ENCODE measurements at places on chromosomes 13 and 19. TPM values are rescaled to one million over a fixed set of nuclear protein-coding genes. Genes with fewer than 3 reads are reported as not detected.

- no peak for DNase-seq
These were observed 63.5 kb downstream of the COLGALT1 start for GRCh38 chr19:17618936-17619335.

GRCh38 chr13:113364901-113365582 is 1.1 kb upstream of the GRTP1 start:
- DNase-seq: no peak

DNA sequence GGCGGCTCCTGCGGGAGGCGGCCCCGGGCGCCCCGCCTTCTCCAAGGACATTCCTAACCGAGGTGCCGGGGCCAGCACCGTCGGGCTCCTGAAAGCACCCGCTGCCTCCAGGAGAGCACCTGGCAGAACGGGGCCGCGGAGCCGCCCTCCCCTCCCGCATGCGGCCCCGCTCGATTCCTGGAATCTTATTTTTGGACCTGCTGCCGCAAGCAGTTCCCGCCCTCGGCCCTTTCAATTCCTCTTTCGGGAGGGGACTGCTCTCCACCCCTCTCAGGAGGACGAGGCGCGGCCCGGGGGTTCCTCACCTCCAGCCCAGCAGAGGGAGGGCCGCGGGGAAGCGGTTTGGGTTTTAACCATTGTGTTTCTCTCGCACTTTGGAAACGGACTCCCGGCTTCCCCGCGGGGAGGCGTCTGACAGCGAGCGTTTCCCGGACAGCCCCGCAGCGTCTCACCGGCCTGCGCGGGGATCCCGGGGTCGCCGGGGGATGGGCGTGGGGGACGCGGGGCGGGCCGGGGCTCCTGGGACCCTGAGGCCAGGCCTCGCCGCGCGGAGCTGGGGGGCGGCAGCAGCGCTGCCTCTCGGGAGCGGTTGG is 849 bp downstream of the GAS6 start:
- no peak for DNase-seq

GRCh38 chr19:50628551-50628950 is 11.1 kb downstream of the SYT3 start:
- DNase-seq: no peak

DNA sequence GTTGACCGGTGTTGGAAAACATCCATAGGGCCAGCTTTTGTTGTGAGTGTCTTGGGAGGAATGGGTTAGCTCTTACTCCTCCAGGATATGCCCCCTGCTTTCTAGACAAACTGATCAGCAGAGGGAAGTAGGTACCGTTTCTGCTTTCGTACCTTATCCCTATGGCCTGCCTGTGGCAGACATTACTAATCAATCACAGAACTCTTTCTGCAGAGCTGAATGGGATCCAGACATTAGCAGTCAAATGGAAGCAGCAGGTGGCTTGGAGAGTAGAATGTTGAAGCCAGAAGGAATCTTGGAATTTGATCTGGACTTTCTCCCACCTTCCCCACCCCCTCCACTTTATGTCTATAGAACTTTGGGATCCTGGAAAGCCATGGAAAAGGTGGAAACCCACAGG is 17.1 kb downstream of the NWD1 start:
- no peak for DNase-seq

DNA sequence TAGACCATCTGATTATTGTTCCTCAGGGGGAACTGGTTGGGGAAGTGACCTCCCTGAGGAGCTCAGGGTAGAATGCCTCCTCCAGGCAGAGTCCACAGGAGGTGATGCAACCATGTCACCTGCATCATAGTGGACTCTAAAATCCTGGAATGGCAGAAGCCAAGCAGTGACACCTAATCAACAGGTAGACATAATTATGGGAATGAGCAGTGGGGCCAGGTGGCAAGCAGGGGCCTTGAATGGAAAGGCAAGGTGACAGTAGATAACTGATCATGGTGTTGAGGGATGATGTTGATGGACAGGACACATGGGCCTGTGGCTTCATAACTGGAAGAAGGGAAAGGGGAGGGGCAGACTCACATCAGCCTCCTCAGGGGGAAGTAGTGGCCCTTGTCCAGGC is 27.3 kb upstream of the IRS2 start:
- DNase-seq: no peak

DNA sequence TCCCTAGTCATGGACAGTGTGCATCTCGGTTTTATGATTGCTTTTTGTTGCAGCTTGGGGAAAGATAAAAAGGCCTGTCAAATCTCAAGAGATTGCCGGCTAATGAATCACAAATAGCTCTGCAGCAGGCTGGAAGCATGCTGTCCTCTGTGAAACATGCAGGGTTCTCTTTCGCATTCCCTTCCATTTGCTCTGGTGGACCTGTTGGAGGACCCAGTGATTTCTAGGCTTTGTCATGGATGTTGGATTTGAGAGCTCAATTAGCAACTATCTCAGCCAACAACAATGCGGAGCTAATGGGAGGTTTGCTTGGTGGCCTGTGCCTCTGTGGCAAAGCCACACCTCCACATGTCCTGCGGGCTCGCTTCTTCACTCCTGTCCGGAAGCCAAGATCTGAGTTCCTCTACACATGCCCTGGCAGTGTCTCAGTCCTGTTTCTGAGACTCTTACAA is 418.1 kb upstream of the ARGLU1 start:
- DNase-seq: no peak

GRCh38 chr19:38730470-38730730 is 13.9 kb downstream of the CAPN12 start:
- no peak for DNase-seq

DNA sequence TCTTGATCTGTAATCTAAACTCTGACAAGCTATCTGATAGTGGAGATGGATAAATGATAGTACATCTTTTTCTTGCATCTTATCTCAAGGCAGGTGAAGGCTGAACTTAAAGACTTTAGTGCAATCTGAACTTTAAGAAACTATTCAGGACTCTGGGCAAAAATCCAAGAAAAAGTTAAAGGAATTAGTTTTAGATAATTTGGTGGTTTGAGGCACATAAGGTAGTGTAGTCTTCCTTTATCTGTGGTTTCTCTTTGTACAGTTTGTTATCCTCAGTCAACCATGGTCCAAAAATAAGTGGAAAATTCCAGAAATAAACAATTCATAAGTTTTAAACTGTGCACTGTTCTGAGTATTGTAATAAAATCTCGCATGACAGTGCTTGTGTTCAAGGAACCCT is 172.9 kb downstream of the UGGT2 start:
- no peak for DNase-seq

DNA sequence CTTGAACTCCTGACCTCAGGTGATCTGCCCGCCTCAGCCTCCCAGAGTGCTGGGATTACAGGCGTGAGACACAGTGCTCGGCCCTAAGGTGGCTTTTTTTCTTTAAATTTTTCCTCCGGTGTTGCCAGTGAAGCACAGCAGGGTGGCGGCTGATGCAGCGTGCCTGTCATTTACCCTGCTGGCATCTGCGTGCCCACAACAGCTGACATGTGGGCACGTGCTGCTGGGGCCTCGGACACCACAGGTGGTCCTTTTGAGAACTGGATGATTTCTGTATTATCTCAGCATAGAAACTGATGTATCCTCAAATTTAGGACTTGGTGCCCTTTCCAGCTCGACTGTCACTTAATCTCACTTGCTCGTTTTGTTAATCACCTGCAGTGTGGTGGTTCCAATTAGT is 31.2 kb upstream of the TEX29 start:
- no peak for DNase-seq

- DNase-seq: no peak
These were observed 29.1 kb downstream of the NFIX start for GRCh38 chr19:13024126-13024950.

- DNase-seq: no peak
These were observed 15.2 kb downstream of the F10 start for GRCh38 chr13:113137691-113138298.

The SRRM5 gene
- 0.84 TPM for total RNA-seq

The ZNF600 gene
- 6.9 TPM for total RNA-seq

The NANOS3 gene
- total RNA-seq: not detected

The TMEM59L gene
- 4.2 TPM for total RNA-seq

The GGACT gene
- total RNA-seq: 5.2 TPM

Data from tibial nerve (tissue), 4 donors.